ENCODE measurements at places on chromosomes 4 and X.

- no peak for DNase-seq
Observed at GRCh38 chr4:7169134-7169533, 23.2 kb upstream of the SORCS2 start.

- DNase-seq, result no peak
Observed at GRCh38 chrX:37405956-37406355, 56.8 kb downstream of the PRRG1 start.

DNA sequence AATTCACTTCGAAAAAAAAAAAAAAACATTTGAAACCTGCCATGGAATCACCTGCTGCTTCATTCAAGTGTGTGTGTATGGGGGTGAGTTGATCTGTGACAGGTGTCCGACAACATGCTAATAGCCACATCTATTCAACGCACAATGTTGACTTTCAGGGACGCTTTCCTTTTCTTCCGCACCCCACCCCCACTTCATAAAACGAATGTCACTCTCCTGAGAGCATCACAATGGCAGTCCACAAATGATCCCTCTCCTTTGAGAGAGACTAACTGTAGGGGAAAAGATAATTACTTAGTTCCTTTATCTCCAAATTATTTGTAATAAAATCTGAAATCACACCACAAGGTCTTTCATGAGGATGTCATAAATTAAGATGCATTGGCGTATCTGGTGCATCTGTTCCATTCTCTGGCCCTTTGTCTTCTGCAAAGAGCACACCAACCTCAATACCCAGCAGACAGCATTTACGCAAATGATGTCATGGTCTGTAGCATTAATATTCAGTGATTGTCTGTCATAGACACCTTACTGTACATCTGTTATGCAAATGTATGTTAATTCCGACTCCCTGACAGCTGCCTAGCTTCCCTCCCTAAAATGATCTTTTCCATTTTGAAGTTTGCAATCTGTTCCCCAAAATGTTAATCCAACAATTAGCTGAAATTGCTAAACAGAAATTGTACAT is 640.0 kb upstream of the BOD1L1 start:
- no peak for DNase-seq

- DNase-seq, result no peak
Observed at GRCh38 chr4:103303011-103303410, 104.9 kb upstream of the CENPE start.

- no peak for DNase-seq
Observed at GRCh38 chr4:140249351-140249750, 95.4 kb upstream of the MAML3 start.

DNA sequence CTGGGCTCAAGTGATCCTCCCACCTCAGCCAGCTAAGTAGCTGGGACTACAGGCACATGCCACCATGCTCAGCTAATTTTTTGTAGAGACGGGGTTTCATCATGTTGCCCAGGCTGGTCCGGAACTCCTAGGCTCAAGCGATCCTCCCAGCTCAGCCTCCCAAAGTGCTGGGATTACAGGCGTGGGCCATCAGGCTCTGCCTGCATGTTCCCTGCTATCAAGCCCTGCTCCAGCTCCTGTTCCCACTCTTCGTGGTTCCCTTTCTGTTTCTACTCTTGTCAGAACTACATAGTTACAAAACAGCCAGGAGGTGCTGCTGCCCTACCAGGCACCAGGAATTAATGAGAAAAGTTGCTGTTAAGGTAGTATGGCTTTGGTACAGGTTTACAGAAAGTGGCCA is 8.7 kb downstream of the TIMP1 start:
- DNase-seq, result no peak

- no peak for DNase-seq
Observed at GRCh38 chr4:114598191-114599121, at the start of gene UGT8. Gene UGT8, plus strand, starts transcription at chr4:114598807. Its CDS starts 24,074 bp downstream, at chr4:114622881.

DNA sequence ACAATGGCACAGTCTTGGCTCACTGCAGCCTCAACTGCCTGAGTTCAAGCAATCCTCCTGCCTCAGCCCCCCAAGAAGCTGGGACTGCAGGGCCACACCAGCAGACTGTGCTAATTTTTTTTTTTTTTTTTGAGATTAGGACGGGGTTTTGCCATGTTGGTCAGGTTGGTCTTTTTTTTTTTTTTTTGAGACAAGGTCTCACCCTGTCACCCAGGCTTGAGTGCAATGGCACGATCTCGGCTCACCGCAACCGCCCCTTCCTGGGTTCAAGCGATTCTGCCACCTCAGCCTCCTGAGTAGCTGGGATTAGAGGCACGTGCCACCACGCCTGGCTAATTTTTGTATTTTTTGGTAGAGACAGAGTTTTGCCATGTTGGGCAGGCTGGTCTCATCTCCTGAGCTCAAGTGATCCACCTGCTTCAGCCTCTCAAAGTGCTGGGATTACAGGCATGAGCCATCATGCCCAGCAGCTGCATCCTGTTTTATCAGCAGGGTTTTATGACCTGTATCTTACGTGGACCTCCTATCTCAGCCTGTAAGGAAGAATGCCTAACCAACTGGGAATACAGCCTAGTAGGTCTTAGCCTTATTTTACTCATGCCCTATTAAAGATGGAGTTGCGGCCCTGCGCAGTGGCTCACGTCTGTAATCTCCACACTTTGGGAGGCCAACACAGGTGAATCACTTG is 13.2 kb upstream of the MRPL1 start:
- no peak for DNase-seq

DNA sequence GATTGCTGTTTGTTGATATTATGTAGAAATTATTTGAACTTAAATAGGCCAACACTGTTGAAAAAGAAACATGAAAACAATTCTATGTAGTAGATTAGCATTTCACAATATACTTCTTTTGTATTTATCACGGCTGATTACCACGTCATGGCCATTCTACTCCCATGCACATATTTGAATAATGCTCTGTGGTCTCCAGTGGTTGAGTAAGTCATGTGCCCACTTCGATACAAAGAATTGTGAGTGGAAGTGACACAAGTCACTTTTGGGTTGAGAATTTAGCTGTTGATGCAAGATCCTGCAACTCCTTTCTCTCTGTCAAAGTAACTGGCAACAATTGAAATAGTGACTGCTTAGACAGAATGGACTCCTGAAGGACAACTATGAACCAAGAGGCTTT is 6.7 kb upstream of the FSTL5 start:
- DNase-seq, result no peak

- no peak for DNase-seq
Observed at GRCh38 chrX:118115953-118116712, 477 bp downstream of the KLHL13 start.

GRCh38 chr4:85968945-85969819 is 390.7 kb downstream of the MAPK10 start:
- peak; percentile 51 for DNase-seq

DNA sequence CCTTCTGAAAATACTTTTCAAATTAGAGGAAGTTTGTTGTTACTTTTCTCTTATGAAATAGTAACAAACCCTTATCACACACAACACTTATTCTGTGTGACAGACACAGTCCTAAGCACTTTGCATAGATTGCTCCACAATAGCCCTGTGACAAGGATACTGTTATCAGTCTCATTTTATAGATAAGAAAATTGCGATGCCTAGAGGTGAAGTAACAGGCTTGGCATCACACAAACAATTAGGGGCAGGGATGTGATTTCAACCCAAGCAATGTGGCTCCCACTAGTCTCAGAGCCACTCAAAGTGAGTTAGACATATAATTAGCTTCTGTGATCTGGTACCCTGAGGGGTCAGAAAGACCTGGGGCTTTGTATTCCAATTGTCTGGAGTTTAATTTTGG is 339.9 kb downstream of the FBXO8 start:
- DNase-seq, result no peak

GRCh38 chr4:121192480-121192879 is 28.4 kb upstream of the TNIP3 start:
- DNase-seq, result peak; percentile 16

- no peak for DNase-seq
Observed at GRCh38 chrX:19660604-19661255, 145.4 kb upstream of the MAP3K15 start.

DNA sequence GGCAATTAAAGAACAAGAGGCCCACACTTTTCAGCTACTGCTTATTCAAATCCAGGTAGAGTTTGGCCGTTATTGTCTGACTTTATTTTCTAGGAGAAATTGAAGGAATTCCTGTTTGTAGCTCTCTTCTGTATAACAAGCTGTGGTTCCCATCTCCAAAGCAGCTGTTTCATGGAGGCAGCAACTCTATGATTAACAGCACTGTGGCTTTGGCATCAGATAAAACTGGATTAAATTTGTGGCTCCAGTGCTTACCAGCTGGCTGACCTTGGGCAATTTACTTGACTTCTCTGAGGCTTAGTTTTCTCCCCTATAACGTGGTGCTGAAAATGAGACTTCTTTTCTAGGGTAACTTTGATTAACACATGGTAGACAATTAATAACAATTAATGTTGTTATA is 28.1 kb downstream of the SLC30A9 start:
- DNase-seq, result no peak

DNA sequence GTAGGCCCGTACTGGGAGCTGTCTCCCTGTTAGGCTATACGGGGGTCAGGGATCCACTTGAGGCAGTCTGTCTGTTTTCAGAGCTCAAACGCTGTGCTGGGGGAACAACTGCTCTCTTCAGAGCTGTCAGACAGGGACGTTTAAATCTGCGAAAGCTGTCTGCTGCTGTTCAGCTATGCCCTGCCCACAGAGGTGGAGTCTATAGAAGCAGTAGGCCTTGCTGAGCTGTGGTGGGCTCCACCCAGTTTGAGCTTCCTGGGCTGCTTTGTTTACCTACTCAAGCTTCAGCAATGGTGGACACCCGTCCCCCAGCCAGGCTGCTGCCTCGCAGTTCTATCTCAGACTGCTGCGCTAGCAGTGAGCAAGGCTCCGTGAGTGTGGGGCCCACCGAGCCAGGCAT is 27.3 kb upstream of the PHEX start:
- DNase-seq, result no peak

GRCh38 chrX:17020851-17021821 is 74.7 kb downstream of the REPS2 start:
- no peak for DNase-seq

DNA sequence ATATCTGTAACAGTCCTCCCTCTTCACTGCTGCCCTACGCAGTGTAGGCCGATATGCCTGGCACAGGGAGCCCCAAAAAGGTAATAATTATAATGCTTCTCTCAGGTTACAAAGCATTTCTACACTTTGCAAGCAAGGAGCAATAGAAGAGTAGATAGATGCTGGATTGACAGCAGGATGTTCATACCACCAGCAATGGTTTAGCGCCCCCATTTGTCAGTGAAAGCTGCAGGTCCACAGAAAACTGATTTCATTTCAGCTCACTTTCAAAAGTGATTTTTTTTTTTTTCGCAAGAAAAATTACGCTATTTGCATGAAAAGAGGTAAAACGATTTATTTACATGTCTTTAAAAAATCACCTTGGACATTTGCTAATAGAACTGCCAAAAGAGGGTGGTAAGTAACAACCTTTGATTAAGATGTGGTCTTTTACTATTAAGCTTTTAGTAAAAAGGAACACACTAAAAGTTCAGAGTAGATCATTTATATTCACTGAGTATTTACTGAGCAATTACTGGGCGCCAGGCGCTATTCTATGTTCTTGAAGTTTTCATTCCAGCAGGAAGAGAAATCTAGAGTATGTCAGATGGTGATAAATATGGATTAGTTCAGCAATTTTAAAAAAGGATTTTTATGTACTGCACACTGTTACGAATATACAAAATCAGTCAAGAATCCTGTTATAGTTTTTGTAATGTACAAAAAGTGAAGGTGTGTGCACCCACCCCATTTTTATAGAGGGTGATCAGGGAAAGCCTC is 34.4 kb downstream of the HPF1 start:
- DNase-seq, result no peak

DNA sequence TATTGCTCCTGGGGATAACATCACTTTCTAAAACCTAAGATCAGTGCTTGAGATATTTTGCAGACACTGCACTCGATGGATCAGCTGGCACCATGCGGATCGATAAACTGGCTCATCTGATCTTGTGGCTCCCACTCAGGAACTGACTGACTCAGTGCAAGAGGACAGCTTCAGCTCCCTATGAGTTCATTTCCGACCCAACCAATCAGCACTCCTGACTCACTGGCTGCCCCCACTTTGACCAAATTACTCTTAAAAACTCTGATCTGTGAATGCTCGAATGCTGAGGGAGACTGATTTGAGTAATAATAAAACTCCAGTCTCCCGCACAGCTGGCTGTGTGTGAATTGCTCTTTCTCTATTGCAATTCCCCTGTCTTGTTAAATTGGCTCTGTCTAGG is 110.1 kb downstream of the ANAPC4 start:
- DNase-seq, result no peak

DNA sequence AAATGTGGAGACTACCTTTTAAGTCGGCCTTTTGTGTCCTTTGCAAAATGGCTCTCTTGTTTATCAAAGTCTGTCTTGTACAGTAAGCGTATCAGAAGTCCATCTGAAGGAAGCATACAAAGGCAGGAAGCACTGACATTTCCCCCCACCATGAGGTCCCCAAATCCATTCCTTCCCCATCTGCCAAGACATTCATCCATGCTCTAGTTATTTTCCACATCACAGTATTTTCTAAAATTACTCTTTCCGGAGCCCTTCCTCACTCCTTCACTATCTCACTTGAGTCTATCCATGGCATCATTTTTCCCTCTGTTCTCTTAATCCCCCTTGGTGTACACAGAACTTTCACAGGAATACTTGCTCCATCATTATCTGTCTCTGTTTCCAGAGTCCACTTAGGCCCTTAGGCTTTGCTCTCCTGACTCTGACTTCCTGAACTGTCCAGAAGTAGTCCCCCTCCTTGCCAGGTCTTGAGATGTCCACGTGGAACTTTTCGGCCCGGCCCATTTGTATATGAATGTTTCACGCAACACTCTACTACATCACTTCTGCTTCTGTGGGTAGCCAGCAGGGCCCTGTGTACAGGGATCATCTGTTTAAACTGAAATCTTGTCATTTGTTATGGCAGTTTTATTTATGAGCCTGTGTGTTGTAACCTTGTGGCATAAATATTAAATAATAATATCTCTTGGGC is 2.1 kb downstream of the SEL1L3 start:
- DNase-seq, result no peak

GRCh38 chr4:87007528-87008446 is 73.0 kb downstream of the AFF1 start:
- DNase-seq, result peak; percentile 24

DNA sequence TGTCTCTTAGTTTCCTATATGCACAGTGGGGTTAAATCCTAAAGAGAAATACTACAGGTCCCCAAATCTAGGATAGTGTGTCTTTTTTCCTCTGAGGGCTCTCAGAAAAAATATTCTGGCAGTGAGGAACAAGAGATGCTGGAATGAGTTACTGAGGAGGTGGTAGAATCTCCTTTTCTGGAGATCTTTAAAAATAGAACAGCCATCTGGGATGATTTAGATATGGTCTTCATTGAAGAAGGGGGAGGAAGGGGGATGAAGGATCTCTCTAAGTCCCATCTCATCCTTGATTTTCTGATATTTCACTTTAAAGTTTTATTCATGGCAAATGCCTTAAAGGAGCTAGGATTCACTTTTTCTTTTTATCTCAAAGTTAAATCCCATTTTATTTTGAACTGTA is 235.0 kb downstream of the MAML3 start:
- DNase-seq, result no peak

DNA sequence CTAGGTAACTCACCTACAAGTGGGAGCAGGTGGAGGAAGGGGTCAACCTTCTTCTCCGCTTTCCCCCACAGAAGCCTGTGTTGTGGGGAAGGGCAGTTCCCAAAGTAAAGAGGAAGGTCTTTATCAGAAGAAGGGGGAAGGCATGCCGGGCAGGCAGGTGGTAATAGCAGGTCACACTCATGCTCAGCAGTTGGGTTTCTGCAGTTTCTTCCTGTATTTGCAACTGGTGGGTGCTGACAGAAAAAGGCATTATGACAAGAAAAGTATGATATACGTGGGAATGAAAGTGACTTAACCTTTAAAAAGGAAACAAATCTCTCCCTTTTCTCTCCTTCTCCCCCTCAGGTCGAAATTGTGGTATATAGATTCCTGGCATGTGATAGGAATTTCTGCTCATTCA is 3.7 kb downstream of the MTMR1 start:
- DNase-seq, result no peak
